Stomach (tissue), 19 donors: ENCODE measurements at places on chromosomes 7 and 10. TPM values are rescaled to one million over a fixed set of nuclear protein-coding genes. Genes with fewer than 3 reads are reported as not detected.
A peak's percentile ranks its signal among the peaks of the same experiment; 100 is the strongest.

GRCh38 chr7:128911423-128912031 lies 1.0 kb upstream of the KCP start:
- DNase-seq = peak; percentile 37

- no peak for DNase-seq
These were observed 130.9 kb upstream of the MKLN1 start for GRCh38 chr7:131196803-131197202.

GRCh38 chr7:118870187-118870586 lies 645.7 kb downstream of the ANKRD7 start:
- DNase-seq = no peak

The SH3PXD2A gene
- polyA plus RNA-seq = 42.6 TPM

- DNase-seq = no peak
These were observed 261.8 kb upstream of the KLF6 start for GRCh38 chr10:4046712-4047354.

The EPO gene
- polyA plus RNA-seq = not detected

The EMX2 gene
- not detected for polyA plus RNA-seq

The LRRN3 gene
- polyA plus RNA-seq = not detected

DNA sequence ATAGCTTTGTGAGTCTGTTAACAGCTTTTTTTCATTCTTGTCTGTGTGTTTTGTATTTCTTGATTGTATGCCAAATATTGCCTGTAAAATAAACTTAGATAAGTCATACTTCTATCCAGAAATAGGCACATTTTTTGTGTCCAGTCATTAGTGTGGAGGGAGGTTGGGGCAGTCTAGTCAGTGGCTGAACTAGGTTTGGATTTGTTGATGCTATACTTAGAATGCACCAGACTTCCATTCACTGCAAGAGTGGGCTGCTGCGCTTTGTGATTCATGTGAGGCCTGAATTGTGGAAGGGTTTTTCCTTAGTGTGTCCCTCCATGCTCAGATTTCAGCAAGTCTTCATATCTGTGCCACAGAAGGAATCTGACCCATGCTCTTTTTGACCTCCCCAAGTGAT lies 50.0 kb downstream of the TRUB1 start:
- no peak for DNase-seq

The NPY gene
- 2.6 TPM for polyA plus RNA-seq
